ENCODE measurements at places on chromosomes 12 and 14.

- DNase-seq: no peak
Observed at GRCh38 chr12:110917961-110918360, 2.4 kb downstream of the MYL2 start.

GRCh38 chr12:8950221-8950527, 729 bp upstream of the M6PR start:
- no peak for DNase-seq

DNA sequence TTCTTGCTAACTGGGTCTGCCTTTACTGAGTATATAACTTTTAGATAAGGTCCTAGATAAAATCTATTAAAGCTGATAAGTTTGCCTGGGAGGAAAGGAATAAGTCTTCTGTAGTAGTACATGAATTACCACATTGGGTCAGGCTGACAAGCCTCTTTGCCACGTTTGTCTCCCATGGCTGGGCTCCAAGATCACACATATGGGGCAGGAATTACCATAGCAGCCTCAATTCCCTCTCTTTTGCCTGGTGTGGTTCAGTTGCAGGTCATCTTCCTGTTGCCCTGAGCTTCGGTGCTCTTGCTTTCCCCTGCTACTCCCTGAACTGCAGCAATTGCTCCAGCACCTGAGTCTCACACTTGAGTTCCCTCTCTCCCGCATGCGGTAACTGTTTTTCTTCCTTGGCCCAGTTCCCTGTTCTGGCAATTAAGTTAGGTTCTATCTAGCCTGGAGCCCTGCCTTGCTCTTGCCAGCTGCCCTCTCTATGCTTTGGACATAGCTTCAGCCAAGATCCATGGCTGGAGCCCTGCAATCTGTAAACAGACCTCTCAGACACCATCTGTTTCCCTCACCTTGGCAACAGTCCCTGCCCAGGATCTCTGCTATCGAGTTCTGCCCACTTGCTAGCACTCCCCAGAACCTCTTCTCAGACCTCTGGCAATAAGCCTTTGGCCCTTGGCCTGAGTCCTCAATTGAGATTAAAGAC, 5.8 kb upstream of the GLT8D2 start:
- DNase-seq: no peak

DNA sequence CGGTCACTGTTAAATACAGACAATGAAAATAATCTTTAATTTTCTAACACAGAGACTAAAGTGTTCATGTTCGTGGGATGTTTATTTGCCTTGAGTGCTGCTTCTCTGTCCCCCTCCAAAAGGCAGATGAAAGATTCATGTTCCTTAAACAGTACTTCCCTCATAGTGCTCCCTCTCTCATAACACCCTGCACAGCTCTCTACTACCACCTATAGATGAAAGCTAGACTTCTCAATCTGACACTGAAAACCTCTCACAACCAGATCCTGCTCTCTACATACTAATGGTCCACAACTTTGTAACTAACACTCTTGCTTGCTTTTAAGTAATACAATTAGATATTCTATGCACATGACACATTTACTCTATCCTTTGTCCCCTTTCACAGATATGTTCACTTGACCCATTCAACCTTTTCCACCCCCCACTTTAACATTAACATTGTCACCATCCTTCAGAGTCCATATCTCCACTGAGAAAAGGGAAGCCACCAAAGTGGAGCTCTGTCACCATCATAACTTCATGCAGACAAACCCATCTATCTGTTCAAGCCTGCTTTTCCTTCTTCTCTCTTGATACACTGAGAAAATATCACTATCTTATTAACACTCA, 266.4 kb upstream of the USP15 start:
- DNase-seq: no peak

DNA sequence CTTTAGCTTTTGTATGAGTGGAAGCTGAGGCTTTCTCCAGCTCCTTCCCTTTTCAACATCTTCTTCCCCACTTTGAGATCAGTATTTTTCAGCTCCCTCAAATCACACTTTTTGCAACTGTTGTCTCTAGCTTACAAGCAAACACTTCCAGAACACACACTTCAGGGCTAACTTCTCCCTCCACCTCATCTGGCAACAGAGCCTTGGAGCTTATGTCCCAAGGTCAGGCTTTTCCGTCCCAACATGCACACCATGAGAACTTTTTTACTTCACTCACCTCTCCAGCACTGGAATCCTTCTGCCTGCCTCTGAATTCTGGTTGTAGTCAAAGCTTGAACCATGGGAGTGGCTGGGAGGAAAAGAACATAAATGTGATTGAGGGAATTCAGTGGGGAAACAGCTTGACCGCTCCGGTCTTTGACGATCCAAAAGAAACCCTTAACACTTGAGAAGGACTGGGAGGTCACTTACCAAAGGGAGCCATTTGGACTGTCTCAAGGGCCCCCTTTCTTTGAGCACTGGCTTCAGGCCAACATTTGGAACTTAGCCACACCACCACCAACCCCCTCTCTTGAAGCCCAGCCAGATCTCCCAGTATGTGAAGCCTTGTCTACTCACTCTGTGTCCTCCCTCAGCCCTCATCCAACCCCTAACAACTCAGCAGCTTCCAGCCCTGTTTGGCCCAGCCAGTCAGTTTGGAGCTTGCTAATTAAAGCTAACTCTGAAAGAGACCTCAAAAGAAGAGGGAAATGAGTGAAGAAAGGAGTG, 3.9 kb upstream of the BLOC1S1 start:
- no peak for DNase-seq

DNA sequence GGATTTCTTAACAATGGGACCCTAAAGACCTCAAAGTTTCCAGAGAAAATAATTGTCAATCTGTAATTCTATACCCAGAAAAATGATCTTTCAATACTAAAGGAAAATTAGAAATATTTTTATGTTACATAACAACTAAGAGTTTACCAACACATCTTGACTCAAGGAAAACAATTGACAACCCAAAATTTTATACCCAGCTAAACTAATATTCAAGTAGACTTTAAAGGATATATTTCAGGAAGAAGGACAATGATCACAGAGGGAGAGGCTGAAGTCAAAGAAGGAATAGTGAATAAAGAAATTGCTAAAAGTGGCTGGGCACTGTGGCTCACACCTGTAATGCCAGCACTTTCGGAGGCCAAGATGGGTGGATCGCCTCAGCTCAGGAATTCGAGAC, 12.6 kb upstream of the PLD4 start:
- no peak for DNase-seq

All from activated CD8-positive, alpha-beta memory T cell treated with anti-CD3 and anti-CD28 coated beads, Interleukin-2, amount 50 U/mL, for 48 hours (primary cell).